SK-N-MC (cell line): ENCODE measurements at places on chromosomes 13 and 19.

- DNase-seq: no peak
Measured at GRCh38 chr19:4606921-4607678, 32.2 kb upstream of the TNFAIP8L1 start.

DNA sequence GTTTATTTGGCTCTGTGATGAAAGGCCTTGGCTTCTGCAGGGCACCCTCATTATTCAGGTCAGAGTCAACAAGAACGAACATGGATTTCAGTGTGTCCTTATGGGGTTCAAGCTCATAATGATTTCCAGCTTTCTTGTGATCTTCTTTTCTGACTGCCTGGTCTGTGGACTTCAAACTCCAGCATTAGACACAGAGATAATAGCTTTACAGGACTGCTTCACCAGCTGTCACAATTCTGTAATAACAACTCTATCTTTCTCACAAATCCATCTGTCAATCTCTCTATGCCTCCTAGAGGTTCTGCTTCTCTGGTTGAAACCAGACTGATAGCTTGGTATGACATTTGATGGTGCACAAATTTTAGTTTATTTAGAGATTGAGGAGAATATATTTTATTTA is 13.1 kb upstream of the SLITRK6 start:
- no peak for DNase-seq

DNA sequence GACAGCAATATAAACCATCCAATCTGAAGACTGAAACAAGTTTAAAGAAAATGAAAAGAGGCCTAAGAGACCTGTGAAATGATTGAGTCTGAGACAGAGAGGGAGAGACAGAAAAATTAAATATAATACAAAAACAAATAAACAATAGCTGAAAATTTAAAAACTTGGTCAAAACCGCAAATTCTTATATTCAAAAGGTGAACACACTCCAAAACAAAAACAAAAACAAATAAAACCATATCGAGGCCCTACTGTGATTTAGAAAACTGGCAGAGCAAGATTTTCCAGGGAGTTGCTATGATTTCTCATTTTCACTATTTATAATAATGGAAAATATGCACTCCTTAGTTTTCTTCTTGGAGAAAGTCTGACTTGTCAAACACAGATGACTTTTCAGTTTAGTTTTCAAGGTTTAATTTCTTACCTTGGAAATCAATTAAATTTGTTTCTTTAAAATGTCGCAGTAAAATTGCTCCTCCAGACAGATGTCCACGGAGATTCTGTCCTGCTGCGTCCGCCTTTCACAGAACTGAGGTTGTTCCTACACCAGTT is 1420.3 kb downstream of the UQCRFS1 start:
- DNase-seq: no peak

GRCh38 chr13:28411831-28412353 is 83.0 kb downstream of the FLT1 start:
- no peak for DNase-seq

DNA sequence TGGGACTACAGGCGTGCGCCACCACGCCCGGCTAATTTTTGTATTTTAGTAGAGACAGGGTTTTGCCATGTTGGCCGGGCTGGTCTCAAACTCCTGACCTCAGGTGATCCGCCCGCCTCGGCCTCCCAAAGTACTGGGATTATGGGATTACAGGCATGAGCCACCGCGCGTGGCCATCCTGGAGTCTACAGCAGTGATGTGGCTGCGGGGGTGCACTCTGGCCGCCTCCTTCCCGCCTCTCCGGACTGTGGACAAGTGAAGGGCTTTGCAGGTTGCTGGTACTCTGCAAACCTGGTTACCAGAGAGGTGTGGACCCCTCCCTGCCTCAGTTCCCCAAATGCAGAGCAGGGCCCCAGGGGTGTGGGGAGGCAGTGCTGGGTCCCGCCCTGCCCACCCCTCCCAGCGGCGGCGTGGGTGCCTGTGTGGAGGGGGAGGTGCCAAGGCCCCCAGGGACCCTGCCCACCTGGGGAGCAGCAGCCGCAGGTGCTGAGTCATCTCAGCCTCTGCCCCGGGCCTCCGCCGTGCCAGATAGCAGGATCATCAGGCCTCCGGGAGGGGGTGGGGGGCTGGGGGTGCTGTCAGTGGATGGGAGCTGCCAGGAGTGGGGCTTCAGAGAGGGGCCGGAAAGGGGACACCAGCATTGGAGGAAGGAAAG is 23.1 kb downstream of the ARID3A start:
- DNase-seq: no peak

GRCh38 chr19:3469638-3470499 is 10.5 kb downstream of the SMIM24 start:
- no peak for DNase-seq

DNA sequence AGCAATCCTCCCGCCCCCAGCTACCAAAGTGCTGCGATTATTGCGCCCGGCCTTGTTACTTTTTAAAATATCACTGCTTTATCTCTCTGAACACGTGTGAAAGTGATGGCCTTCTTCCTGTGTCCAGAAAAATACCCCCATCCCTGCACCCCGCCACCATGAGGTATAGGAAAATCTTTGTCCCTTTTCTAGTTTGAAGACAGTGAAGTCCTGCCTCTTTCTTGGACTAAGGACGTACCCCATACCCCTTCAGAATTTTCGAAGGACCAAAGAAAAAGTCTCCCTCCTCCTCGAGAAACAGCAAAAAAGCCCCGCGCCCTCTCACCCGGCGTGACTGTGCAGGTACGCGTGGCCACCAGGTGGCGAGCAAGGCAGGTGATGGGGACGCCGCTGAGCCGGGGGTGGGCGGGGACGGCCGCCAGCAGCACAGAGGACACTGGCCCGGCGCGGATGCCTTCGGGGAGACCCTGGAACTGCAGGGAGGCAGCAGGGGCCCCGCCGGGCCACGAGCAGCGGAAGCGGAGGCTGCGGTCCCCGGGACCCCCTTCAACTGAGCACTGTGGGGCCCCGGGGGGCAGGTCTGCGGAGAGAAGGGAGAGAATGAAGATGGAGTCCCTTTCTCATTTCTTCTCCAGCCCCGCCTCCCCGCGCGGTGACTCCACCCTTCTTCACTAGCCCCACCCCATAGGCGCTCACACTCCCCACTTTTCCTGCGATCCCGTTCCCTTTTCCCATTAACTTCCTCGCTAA is 3.2 kb downstream of the VSIG10L start:
- no peak for DNase-seq

DNA sequence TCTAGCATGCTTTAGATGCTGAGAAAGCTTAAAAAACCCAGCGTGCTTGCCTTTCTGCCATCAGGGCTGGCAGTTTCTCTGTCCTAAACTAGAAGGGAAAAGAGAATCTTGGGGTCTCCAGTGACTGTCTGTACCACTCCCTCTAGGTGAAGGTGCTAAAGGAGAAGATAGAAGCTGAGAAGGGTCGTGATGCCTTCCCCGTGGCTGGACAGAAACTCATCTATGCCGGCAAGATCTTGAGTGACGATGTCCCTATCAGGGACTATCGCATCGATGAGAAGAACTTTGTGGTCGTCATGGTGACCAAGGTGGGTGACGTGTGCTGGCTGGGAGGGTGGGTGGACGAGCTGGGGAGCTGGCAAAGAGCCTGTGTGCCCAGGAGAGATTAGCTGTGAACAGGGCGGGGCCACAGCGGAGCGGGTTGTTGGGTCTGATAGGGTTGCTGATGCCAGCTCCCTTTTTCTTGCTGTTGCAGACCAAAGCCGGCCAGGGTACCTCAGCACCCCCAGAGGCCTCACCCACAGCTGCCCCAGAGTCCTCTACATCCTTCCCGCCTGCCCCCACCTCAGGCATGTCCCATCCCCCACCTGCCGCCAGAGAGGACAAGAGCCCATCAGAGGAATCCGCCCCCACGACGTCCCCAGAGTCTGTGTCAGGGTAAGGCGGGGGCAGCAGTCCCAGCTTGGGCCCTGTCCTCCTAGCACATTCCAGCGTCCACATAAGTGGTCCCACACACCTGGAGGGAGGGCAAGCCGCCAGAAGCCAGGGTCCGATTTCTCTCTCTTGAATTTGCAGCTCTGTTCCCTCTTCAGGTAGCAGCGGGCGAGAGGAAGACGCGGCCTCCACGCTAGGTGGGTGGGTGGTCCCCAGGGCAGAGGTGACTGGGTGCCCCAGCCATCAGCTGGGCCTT is 2.3 kb downstream of the RAD23A start:
- DNase-seq: no peak

- DNase-seq: peak; percentile 42
Measured at GRCh38 chr13:41520016-41520659, 62.8 kb downstream of the RGCC start.

GRCh38 chr13:30906411-30907051 is 460 bp downstream of the MEDAG start:
- DNase-seq: no peak

- DNase-seq: no peak
Measured at GRCh38 chr19:518598-519231, 11.4 kb downstream of the TPGS1 start.

DNA sequence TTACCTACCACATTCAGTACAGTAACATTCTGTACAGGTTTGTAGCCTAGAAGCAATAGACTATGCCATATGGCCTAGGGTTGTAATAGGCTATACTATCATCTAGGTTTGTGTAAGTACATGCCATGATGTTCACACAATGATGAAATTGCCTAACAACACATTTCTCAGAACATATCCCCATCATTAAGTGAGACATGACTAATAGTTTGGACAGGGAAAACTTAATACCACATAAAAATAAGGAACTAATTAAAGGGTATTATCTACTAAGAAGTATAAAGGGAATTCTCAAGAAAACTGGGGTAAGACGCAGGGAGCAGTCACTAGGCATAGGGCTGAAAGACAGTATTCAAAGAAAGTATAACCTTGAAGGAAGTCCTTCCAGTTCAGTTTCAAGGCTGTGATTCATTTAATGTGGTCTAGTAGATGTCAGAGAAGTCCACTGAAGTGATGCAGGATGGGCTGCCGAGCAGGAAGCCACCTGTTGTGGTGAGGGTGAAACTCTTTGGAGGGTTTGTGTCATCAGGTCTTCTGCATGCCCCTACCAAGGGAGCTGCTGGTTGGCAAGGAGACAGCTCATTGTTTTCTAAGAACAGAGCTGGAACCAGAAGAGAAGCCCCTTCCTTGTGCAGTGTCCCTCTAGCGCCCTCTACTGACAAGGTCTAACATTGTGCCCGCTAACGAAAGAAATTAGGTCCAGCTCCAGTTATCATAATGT is 122.9 kb downstream of the OLFM4 start:
- peak; percentile 66 for DNase-seq

DNA sequence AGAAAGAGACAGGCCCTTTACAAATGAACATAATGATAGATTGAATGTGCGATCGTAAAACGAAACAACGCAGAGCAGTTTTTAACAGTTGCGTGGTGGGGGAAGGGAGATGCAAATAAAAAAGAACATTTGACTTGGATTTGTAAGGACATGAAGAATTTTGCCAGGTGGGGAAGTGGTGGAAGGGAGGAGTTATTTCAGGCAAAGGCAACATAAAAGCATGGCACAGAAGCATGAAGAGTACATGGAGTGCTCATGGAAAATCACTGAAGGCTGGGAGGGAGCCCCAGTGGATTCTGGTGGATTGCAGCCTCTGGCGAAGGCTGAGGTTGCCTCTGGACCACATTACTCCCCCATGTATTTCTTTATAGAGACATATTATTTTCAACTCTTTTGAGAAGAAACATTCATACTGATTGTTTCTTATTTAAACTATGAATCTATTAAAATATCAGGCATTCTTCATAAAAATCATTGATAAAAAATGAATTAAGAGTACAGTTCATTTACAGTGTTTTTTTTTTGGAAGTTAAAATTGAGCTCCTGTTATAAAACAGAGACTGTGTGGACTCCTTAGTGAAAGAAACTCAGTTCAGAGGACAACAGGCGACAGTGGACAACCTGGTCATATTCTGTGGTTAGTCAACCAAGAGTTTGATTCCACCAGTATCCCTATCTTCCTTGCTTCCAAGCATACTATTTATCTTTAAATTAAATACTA is 57.5 kb downstream of the STARD13 start:
- DNase-seq: no peak

- no peak for DNase-seq
Measured at GRCh38 chr13:27928805-27929753, 9.3 kb downstream of the PDX1 start.

- DNase-seq: no peak
Measured at GRCh38 chr13:35598790-35599369, 122.4 kb upstream of the MAB21L1 start.

DNA sequence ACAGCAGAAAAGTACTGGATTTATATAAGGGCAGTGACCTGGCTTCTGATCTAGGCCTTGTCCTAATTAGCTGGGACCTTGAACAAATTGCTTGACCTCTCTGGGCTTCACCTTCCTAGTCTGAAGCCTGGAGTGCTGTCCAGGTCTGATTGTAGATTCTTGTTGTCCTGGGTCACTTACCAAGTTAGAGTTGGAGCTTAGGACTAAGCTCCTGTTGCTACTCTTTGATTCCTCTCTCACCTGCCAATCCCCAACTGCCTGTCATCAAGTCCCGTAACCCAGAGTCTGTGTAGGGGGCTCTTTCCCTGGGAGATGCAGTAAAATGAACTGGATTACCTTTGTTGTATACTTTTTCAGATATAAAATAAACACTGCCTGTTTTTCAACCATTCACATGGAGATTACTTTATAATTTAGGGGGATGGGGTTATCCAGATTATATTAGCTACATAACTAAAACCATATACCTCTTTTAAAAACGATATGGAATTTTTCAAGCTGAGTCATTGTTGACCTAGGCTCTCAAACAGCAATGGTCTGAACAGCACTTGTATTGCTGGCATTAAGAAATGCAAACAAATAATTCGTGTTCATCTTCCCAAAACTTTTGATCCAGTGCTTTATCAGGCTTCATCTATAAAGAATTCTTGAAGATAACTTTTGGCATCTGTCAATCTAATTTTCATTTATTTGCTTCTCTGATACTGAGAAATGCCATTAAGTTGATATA is 5.8 kb downstream of the ARHGAP35 start:
- no peak for DNase-seq

- DNase-seq: no peak
Measured at GRCh38 chr19:16328824-16329482, 4.3 kb downstream of the KLF2 start.

DNA sequence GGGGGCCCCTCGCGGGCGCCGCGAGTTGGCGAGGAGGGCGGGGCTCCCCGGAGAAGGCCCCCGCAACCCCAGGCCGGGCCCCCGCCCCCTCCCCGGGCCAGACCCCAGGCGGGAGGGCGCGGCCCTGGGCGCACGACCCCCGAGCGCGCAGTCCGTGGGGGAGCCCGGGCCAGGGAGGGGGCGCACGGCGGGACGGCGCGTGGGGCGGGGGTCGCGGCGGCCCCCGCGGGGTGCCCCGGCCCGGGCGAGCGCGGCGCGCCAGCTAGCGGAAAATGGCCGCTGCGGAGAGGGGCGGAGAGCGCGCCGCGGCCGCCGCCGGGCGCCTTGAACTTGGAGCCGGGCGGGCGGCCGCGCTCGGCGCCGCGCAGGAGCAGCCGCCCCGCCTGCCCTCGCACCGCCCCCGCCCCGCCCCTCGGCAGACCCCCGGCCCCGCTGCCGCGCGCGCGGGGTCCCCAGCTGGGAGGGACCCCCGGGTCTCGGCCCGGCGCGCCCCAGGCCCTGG is 6.4 kb upstream of the NFIC start:
- no peak for DNase-seq

DNA sequence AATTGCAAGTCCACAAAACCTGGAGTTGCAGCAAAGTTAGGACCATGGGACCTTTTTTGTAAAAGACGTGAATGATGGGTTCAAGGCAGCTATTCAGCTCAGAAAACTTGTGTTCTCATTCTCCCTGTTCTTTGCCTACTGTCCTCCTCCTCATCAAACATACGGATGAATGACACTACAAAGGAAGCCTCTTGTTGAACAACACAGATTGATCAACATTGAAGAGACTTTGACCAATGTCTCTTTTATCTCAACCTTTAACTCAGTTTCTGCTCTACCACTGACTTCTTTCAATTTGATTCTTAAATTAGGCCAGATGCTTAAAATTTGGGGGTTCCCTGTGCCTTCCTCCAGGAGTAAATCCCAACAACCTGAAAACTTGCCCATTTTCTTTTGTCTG is 27.9 kb upstream of the KLF12 start:
- DNase-seq: no peak

GRCh38 chr13:40680659-40681323 is 14.3 kb upstream of the FOXO1 start:
- DNase-seq: no peak
